Large intestine (tissue), 12 donors: ENCODE measurements at places on chromosomes 12 and 14.

DNA sequence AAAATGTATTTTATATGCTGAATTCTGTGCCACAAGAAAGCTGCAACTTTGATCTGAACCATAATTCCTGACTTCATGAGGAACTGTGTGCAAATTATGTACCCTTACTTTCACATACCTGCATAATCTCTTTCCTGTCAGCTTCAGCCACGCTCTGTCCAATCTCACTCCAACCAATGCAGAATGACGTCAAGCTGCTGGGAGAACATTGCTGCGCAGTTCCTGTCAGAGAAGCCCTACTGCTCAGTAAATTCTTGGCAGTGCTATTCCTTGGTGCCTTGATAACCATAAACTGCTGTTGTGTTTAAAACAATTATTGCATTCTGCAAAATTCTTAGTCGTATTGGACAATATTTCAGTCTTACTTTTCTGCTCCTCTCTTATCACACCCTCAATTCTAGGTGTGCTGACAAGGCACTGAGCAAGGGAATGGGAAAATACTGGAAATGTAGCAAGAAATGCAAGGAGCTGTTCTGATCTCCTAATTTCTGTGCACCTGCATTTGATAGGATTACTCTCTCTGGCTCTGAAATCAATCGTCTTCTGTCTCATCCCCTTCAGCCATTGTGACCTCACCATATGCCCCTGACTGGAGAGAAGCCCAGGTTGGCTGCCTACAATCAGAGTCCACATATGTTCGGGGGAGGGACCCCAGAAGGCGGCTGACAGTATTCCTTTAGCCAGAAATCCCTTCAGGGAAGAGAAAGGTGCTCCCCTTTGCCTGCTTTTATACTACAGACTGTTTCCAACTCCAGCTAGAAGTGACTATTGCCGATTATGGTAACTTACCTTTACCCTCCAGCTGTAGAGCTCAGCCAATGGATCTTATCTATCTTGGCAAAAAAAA, 274.9 kb upstream of the NOVA1 start:
- no peak overlapping the region for H3K27ac ChIP-seq
- no peaks in the 10 kb centered on the region for H3K27me3 ChIP-seq
- no peak for DNase-seq
- no peak overlapping the region for H3K4me3 ChIP-seq

DNA sequence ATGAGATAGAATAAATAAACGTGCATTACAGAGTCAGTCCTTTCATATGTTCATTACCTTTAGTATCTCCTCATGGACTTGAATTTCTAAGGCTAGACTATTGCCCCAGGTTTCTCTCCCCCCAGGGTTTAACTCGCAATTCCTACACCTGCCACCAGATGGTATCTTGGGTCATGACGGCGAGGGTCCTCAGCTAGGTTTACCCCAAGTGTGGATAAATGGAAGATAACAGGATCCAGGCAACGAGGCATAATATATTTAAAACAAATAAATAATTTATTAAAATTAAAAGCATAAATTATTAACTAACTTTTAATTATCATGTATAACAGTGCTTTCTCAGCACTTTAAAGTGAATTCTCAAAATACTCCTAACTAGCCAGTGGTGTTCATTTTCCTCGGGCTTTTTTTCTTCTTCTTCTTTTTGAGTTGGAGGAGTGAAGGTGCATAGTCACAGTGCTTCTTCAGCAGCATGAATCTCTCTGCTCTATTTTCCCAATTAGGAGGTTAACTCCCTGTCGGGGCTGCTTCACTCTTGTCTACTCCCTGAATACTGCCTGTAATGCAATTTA, 243.5 kb upstream of the CAND1 start:
- no peaks in the 10 kb centered on the region for H3K36me3 ChIP-seq
- peak; percentile 23 for DNase-seq
- no peak overlapping the region for H3K27ac ChIP-seq
- H3K4me1 ChIP-seq: no peaks in the 10 kb centered on the region

DNA sequence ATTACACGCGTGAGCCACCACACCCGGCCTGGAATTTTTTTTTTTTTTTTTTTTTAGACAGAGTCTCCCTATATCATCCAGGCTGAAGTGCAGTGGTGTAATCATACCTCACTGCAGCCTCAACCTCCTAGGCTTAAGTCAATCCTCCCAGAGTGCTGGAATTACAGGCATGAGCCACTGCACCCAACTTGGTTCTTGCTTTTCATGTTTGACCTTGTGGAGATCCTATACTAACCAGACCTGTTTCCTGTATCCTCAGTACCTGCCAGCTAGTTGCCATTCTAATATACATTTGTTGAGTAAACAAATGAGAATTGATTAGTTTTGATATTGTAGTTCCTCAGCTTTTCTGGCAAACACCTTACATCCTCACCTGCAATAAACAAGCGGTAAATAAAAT, 3.2 kb upstream of the VSIG10 start:
- no peak for DNase-seq
- H3K4me1 ChIP-seq: peaks cover 3% of the 10 kb centered on the region
- no peak overlapping the region for H3K27ac ChIP-seq

DNA sequence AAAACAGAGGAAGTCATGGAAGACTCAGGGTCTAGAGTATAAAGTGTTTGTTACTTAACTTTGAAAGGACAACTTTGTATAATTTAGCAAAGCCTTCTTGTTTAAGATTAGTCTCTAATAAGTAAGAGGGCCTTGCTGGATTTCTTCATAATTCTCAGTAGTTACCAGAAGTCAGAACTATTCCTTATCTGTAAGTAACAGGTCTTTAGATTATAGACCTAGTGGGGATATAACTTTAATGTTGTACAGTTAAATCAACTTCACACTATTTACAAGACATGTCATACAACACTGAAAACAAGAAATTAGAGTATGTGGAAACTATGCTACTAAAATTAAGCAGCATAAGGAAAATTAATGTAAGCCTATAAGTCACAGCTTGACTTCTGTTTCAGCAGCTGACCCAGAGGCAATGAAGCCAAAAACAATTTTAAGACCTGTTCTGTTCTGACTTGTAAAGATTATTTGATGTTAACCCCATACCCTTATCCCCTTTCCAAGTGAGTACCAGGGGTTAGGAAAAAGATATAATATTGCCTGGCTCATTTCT, 398.3 kb downstream of the RAD51B start:
- no peak for DNase-seq
- no peak overlapping the region for H3K4me3 ChIP-seq
- H3K4me1 ChIP-seq: peaks cover 13% of the 10 kb centered on the region

DNA sequence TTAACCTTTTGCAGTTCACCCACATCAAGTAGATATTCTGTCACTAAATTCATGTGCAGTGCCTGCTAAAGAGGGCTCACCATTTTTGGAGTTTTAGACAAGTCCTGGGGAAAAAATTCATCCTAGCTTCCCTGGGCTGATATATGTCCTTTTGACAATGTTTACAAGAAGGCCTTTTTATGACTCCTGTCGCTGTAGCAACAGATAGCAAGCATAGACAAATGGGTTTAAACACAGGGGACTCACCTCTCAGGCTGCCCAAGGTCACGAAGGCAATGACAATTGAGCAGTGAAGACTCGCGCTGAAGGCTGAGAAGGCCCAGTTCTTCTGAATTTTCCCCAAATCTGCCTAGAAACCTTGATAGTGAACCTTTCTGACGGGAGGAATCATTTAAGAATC, 150.7 kb upstream of the CPM start:
- DNase-seq: peak; percentile 12
- H3K27ac ChIP-seq: no peak overlapping the region
- peaks cover 6% of the 10 kb centered on the region for H3K4me1 ChIP-seq
- no peak overlapping the region for H3K4me3 ChIP-seq
- no peaks in the 10 kb centered on the region for H3K36me3 ChIP-seq
- no peaks in the 10 kb centered on the region for H3K27me3 ChIP-seq

DNA sequence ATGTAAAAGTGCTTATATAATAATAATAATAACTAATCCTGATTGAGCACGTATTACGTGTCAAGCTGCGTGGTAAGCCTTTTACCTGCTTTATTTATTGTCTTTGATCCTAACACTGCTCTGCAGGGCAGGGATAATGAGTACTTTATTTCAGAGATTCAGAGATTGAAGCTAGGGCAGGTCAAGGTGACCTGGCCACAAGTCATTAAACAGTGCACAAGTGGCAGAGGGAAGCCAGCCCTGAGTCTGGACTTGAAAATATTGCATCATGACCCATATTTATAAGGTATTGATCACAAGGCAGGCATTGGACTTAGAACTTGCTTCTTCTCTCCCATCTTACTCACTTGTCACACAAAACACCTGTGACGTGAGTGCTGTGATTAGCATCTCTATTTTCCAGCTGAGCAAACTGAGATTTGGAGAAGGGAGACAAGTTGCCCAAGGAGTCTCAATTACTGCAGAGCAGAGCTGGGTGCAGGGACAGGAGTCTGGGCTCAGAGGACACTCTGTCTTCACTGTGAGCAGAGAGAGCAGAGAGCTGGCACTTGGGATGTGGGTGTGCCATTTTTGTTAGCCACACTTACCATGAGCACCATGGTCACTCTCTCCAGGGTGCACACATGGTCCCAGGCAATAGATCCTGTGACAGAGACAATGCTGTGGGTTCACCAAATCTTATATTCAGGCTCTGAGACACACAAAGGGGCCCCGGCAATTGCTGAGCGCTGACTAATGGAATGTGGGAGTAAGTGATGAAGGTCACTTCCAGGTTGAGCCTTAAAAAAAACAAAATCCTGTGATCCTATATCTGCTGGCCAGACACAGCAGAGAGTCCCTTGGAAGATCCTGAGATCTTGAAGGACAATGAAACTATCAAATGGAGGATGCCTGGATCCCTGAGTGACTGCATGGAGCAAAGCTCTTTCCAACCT, 113.2 kb upstream of the MED13L start:
- DNase-seq: no peak
- H3K36me3 ChIP-seq: no peaks in the 10 kb centered on the region
- no peak overlapping the region for H3K27ac ChIP-seq
- no peaks in the 10 kb centered on the region for H3K4me1 ChIP-seq

DNA sequence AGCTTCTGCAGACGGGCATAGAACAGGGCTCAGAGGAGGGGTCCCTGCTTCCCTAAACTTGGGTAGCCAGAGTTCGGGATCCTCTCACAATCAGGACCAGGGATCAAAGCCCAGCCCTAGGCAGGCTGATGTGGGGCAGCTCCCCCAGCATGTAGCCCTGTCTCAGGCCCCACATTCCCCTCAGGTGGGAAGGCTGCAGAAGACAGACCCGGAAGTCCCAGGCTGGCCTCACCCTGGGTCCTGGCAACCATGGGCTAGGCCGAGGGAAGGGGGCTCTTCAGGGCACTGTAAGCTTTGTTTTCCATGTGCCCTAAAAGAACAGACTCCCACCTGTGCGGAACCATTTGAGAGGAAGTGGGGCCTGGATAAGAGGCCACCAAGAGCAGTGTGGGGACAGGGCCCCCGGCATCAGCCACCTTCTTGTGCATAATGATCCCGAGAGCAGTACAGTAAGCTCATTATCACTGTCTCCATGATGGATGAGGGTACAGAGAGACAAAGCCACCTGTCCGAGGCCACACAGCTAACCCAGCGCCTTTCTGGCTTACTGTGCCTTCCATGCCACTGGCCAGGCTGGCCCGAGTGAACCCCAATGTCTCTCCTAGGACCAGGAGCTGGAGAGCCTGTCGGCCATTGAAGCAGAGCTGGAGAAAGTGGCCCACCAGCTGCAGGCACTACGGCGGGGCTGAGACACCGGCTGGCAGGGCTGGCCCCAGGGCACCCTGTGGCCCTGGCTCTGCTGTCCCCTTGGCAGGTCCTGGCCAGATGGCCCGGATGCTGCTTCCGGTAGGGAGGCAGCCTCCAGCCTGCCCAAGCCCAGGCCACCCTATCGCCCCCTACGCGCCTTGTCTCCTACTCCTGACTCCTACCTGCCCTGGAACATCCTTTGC, 11.5 kb downstream of the CHGA start:
- H3K27ac ChIP-seq: no peak overlapping the region
- H3K4me1 ChIP-seq: no peaks in the 10 kb centered on the region
- DNase-seq: no peak
- no peaks in the 10 kb centered on the region for H3K27me3 ChIP-seq
- H3K4me3 ChIP-seq: no peak overlapping the region

DNA sequence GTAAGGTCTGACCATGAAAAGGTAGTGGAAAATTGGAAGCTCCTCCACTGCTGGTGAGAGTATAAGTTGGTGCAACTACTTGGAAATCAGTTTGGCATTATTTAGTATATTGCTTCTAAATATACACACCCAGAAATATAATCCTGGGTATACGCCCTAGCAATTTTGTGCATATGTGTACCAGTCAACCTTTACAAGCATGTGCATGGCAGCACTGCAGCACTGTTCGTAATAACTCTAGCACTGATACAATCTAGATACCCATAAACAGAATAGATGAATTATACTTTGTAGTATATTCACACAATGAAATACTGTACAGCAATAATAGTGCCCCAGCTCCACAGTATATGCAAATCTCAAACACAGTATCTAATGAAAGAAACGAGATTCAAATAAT, 265.9 kb downstream of the EMP1 start:
- no peak overlapping the region for H3K27ac ChIP-seq
- H3K4me1 ChIP-seq: no peaks in the 10 kb centered on the region
- H3K36me3 ChIP-seq: no peaks in the 10 kb centered on the region
- no peak overlapping the region for H3K4me3 ChIP-seq
